ENCODE measurements at places on chromosomes 12 and 14. TPM values are rescaled to one million over a fixed set of nuclear protein-coding genes. Genes with fewer than 3 reads are reported as not detected.

Gene SMIM41
- total RNA-seq = 3.2 TPM

DNA sequence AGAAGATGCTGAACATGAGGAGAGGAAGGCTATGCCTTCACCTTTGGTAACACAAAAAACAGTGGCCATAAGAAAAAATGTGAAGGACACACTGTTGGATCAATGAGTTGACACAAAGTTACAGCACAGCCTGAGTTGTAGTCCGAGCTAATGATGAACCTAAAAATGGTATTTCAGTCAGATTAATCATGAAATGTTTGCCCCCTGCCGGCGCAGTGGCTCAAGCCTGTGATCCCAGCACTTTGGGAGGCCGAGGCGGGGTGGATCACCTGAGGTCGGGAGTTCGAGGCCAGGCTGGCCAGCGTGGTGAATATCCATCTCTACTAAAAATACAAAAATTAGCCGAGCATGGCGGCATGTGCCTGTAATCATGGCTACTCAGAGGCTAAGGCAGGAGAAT lies 1.3 kb upstream of the CAPRIN2 start:
- no peak for DNase-seq

DNA sequence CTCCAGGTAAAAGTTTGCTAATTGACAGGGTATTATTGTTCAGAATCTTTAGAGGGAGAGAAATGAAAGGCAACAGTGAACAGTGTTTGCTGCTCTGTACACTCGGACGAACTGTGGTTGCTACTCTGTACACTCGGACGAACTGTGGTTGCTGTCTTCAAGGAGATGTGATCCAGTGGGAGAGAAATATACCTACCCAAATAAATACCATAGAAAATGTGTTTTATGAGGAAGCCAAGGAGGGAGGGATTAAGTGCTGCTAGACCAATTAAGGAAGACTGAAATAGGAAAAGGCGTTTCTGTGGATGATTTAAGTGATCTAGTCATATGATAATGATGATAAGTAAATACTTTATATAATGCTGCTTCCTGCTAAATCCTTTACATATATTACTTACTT lies 2.7 kb downstream of the STK38L start:
- DNase-seq = no peak

DNA sequence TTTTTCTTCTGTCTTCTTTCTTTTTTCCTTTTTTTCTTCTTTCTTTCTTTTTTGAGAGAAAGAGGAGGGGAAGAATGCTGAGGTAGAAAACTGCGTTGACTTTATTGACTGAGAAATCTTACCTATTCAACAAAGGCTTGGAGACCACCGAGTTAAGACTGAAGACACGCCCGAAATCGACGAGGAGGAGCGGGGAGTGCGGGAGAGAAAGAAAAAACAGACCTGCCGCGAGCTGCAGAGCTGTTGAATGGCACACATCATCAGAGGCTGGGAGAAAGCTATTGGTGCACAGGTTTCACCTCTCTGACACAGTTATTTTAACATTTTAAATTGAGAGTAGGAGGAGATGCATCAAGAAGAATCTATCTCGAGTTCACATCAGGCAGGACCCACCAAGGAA lies 5.1 kb downstream of the ASCL1 start:
- DNase-seq = no peak

- DNase-seq = no peak
These were observed 36.7 kb upstream of the C14orf132 start for GRCh38 chr14:96002498-96002884.

GRCh38 chr12:107450541-107450940 lies 235.1 kb upstream of the PWP1 start:
- DNase-seq = no peak
